NCI-H774 (cell line): ENCODE measurements at places on chromosomes 5 and 9.

DNA sequence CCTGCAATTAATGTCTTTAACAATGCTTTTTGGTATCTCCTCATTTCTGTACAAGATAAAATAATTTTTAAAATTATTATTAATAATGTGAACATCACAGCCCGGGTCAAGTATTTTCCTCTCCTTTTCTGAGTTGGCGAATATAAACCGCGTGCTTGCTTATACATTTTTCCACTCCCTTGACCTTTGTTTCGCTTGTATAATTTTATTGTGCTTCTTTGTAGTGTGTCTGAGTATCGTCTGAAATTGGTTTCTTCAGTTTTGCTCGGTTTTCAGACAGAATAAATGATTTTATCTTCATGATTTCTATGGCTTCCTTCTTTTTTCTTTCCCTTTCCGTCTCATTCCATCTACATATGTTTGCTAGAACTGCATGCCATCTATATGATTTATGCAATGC, 448.5 kb downstream of the MAT2B start:
- DNase-seq, result no peak

DNA sequence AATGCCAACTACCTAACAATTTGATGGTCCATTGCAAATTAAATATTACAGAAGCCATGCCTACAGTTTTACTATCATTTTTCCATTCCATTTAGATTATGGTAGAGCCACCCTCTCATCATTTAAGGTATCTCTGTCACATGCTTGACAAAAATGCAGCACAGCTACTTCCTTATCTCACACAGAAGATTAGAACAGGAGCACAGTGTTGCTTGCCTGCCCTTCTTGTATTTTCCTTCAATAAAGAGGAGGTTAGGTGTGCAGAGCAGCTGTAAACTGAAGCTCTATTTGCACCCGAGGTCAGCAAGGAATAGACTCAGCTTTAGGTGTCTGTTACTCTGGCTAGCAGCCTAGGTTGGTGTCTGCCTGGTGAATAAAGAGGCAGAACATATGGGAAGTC, 51.5 kb upstream of the ATP10B start:
- no peak for DNase-seq

GRCh38 chr5:38376404-38376803, 118.0 kb downstream of the EGFLAM start:
- DNase-seq, result no peak

DNA sequence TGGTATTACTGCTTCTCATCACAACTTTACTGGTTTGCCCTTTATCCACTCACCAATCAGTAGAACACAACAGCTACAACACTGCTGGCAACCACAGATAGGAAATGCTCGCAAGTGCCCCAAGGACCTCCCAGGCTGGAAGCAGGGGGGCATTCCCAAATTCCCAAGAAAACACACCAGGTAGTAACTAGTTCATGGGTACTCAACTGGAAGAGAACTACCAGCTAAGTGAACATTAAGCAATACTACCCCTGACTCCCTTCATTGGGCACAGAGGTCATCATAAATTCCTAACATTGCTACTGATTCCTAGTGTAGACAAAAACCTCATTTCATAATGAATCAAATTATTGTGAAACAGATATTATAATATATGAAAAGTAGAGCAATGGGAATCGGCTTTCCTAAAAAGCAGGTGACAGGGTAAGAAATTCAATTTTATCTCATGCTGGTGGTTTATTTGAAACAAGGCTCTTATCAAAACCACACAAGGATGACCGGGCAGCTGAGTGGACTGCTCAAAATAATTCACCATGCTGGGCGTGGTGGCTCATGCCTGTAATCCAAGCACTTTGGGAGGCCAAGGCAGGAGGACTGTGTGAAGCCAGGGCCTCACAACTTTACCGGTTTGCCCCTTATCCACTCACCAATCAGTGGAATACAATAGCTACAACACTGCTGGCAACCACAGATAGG, 81.6 kb downstream of the TLE1 start:
- DNase-seq, result no peak

DNA sequence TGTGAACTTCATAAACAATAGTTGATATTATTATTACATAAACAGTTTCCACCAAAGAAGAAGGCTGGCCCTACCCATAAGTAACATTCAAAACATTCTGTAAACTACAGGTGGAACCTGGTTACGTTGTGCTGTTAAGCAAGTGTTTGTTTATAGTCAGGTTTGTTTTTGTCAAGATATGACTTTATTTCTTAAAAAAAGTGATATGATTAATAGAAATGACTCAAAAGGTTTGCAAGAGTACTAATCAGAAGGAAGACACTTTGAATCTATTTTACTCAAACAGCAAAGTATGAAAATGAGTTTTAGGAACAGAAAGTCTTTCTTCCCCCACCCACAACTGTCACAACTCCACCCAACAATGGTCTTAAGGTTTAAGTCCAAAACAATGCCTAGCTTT, 220.8 kb downstream of the PLK2 start:
- no peak for DNase-seq

DNA sequence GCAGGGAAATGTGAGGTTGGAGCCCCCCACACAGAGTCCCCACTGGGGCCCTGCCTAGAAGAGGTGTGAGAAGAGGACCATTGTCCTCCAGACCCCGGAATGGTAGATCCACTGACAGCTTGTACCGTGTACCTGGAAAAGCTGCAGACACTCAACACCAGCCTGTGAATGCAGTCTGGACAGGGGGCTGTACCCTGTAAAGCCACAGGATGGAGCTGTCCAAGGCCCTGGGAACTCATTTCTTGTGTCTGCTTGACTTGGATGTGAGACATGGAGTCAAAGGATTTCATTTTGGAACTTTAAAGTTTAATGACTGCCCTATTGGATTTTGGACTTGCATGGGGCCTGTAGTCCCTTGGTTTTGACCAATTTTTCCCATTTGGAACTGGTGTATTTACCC, 535.0 kb upstream of the MEF2C start:
- DNase-seq, result no peak

GRCh38 chr5:119074419-119074818, 3.5 kb downstream of the DMXL1 start:
- no peak for DNase-seq

DNA sequence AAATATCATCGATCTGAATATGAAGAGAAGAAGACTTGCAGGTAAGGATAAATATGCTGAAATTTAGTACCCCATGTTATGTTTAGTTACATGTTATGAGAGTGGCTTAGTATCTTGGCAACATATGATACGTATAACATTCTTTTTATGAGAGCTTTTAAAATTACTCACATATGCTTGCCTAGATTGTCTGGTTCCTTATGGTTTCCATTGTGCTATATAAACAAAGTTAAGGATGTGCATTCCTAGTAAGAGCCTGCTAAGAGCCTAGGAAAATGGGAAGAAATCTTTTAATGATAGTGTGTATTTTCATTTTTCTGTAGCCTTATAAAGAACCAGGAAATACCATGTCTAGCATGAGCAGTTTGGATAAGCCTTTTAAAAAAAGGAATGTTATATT, 112.0 kb upstream of the KCNN2 start:
- DNase-seq, result no peak

GRCh38 chr9:117916291-117916690, 212.1 kb downstream of the TLR4 start:
- DNase-seq, result no peak

GRCh38 chr5:96997265-96997859, 61.5 kb downstream of the LNPEP start:
- no peak for DNase-seq

DNA sequence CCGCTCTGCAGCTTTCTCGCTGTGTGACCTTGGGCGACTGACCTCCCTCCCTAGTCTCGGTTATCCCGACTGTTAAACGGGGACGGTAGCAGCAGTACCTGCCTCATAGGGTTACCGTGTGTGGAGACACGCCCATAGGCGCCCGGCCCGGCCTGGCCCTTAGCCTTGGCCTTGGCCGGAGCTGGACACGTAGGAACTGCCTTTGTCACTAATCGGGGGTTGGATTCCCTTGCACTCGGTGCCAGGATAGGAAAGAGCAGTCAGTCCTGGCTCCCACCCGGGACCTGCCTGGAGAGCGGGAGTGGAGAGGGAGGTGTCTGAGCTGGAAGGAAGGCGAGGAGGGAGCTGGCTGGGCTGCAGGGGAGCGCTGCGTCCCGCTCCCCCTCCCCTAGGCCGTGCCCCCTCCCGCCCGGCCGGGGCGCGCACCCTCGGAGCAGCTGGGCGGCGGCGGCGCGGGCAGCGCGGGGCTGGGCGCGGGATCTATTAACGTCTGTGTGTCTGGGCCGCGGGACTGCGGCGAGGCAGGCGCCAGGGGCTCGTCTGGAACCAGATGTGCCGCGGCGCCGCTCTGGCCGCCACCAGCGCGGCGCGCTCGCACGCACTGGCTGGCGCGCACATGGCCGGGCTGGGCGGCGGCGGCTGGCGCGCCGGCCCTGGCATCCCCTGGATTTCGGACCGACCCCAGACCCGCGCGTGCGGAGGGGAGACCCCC, 31.7 kb downstream of the PRRX2 start:
- no peak for DNase-seq

- no peak for DNase-seq
Observed at GRCh38 chr9:137893670-137894069, 16.1 kb downstream of the CACNA1B start.

DNA sequence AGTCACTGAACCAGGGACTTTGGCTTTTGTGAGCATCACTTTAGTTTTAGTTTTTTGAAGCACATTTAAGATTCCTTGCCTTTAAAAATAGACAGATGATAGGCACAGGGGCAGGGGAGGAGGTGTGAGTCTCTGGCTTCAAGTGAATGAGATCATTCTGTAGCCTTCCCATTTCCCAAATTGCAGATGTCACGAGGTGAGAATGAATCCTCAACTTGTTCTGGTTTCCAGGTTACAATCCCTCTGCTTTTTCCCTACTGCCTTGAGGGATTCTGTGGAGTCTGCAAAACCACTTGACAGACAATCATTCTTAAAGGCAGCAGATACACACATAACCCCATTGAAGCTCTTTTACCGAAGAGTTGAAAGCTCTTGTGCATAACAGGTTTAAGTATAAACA, 332.4 kb downstream of the DMAC1 start:
- DNase-seq, result no peak

GRCh38 chr5:155008669-155009068, 4.9 kb upstream of the KIF4B start:
- DNase-seq, result no peak

DNA sequence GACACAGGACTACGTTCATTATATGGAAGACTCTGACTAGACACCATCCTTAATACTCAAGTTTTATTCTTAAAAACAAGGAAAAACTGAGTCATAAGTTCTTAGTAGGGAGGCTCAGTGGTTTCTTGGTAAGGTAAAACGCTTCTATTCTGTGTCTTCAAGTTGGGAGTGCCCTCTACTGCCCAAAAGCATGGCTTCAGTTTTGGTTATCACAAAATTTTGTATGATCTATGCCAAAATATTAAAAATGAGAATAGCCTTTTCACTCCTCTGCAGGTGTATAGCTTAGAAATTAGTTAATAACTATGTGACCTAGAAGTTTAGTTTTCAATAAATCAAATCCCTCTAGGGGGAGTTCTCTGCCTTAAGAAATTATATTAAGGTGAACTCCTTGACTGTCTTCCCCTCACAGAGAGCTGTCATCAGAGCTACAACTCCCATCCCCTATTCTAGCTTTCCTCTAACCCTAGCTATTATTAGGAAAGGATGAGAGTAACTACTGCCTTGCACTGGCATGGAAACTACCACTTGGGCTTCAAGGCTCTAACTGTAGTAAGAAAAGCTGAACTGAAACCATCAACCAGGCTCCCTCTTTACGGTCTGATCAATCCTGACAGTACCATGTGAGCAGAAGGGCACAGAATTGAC, 189.7 kb downstream of the GNAQ start:
- DNase-seq, result no peak

GRCh38 chr5:60066502-60066901, 173.0 kb upstream of the PDE4D start:
- DNase-seq, result no peak

DNA sequence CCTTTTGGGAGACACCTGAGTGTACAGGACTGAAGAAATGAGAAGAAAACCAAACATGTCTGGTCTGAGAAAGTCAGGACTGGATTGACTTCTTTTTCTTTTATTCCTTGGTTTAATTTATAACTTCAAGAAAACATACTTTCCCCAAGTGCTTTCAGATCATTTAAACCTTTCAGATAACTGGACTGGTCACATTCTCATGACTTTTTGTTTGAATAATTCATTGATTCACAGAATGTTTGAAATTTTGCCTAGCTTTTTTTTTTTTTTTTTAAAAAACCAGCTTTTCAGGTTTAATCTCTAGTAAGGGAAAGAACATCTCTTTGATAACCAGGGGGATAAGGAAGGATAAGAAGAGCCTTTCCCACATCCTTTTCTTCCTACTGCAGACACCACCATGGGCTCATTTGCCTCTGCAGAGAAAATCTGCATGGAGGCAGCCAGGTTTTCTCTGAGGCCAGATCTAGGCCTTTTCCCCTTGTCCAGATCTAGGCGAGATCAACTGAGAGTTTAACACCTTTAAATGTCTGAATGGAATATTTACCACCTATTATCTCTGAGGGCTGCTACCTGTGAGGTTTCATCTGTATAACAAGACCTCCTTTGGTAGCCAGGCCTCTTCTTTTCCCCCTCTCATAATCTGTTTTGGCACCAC, 45.0 kb upstream of the SLC28A3 start:
- no peak for DNase-seq

DNA sequence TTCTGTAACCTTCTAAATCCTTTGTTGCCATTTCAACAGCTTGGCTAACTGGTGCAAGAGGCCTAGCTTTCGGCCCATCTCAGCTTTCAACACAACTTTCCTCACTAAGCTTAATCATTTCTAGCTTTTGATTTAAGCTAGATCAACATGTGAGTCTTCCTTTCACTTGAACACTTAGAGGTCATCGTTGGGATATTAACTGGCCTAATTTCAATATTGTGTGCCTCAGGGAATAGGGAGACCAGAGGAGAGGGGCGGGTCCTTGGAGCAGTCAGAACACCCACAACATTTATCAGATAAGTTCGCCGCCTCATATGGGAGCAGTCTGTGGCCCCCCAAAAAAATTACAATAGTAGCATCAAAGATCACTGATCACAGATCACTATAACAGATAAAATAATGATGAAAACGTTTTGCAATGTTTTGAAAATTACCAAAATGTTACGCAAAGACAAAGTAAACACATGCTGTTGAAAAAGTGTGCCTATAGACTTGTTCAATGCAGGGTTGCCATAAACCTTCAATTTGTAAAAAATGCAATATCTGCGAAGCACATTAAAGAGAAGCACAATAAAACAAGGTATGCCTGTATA, 66.8 kb upstream of the PCSK1 start:
- no peak for DNase-seq
